ENCODE measurements at places on chromosomes 5 and 9.

DNA sequence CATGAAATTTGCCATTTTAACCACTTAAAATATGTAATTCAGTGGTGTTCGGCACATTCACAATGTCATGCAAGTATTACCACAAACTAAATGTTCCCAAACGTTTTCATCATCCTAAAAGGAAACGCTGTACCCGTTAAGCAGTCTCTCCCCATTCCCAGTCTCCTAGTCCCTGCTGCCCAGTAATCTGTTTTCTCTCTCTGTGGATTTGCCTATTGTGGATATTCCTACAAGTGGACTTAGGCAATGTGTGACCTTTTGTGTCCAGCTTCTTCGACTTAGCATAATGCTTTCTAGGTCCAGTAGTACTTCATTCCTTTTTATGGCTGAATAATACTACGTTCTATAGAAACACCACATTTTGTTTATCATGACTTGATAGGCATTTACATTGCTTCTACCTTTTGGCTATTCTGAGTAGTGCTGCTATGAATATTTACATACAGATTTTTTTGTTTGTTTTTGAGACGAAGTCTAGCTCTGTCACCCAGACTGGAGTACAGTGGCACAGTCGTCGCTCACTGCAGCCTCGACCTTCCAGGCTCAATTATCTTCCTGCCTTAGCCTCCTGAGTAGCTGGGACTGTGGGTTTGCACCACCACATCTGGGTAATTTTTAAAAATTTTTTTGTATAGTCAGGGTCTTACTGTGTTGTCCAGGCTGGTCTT lies 13.0 kb downstream of the DENND4C start:
- DNase-seq: no peak

DNA sequence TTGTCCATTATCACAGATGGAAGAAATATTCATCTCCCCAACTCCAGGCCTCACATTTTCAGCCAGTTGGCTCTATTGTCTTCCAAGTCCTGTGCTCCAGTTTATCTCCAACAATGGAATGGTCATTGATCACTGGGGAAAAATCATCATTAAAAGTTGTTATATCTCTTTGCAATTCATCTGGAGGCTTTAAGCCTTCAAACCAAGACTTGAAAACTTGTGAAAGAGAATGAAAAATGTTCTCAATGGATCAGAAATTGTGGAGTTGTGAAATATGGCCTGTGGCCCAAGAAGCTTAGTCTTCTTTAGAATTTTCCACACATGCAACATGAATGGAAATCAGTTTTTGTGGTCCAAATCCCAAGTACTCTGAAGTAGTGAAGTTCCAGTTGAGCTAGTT lies 569.6 kb downstream of the EBF1 start:
- DNase-seq: no peak

- DNase-seq: no peak
Observed at GRCh38 chr9:3478549-3478953, 47.2 kb downstream of the RFX3 start.

DNA sequence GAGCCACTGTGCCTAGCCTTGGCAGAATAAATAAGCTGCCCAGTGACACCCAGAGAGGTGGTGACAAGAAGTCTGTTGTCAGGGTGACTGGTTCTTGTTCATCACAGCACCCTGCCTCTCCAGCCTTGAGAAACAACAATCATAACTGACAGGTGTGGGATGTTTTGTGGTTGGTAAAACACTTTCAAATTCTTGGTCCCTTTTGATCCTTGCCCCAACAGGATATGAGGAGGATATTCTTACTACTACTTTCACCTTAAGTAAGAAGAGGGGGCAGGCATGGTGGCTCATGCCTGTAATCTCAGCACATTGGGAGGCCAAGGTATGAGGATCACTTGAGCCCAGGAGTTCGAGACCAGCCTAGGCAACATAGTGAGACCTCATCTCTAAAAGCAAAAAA lies 14.2 kb upstream of the FRRS1L start:
- DNase-seq: no peak

DNA sequence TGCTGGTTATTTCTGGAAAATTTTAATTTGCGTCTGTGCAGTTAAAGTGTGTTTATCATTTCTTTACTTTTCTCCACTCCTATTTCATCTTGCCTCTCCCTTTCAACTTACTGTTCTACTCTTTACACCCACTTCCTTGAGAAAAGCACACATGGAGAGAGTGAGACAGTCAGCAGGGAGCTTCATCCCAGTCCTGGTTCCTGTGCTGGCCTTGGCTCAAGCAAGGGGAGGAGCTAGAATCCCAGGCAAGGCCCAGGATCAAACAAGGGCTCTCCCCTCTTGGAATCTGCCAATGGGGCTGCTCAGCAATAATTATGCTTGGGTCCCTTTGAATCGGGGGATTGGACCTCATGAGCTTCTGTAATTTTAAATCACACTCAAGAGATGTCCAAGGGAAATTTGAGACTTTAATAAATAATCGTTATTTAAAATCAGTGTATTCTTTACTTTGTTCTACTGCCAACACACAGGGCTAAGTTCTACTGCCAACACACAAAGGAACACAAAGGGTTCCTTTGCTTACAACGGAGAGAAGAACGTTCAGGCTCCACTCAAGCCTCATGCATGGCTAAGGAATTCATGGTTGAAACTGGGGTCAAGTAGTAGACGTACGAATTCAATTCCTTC lies 439.3 kb upstream of the DAB2 start:
- no peak for DNase-seq

GRCh38 chr5:153816870-153817269 lies 221.8 kb downstream of the FAM114A2 start:
- no peak for DNase-seq

- DNase-seq: no peak
Observed at GRCh38 chr5:83102364-83102980, 25.1 kb downstream of the XRCC4 start.

DNA sequence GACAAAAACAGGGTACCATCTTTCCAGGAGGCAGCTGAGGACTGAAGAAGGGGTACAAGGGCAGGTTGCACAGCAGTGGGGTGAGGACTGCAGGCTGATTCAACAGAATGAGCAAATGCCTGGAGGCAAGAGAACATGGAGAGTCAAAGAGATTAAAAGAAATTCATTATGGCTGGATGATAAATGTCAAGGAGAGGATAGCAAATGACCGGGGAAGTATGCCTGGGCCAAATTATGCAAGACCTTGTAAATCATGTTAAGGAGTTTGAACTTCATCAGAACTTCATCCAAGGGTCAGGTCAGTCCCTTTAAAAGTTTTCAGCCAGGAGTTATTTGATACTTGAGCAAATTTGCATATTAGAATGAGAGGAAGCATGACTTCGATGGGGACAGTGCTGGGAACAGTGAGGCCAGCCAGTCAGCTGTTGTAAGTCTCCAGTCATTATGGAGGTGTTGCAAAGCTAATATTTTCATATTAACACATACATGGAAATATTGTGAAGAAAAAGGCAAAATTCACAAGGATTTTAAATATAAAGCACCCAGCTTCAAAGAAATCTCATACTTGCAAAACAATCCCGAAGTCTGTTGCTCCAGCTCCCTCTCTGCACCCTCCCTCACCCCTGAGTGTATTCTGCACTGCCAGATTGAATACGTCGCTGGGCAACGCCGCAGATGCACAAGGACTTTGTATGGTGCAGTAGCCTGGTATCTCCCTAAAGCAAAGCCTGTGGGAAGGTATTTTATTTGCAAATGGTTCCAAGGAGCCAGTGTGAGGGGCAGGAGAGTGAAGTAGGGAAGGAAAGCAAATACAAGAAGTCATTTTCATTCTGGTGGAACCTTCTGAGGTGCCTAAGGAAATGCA lies 509.8 kb upstream of the TLE4 start:
- no peak for DNase-seq

DNA sequence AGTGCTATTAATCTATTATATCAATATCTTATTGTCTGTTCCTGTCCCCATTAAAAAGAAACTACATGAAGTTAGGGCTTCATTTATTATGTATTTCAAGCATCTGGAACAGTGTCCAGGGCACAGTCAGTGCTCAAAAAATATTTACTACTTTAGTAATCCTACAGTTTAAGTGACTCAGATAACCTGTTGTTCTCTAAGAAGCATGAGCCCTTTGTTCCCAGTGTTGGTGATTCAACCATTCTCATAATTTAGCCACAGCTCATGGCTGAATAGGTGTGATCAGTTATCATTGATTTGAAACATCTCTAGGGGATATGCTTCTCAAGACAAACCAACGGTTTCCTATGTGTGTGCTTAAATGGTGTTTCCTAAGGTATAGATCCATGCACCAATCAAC lies 292.7 kb downstream of the TMEM167A start:
- no peak for DNase-seq

- no peak for DNase-seq
Observed at GRCh38 chr5:100690036-100690560, 154.9 kb downstream of the FAM174A start.

- no peak for DNase-seq
Observed at GRCh38 chr9:87195306-87195705, 248.0 kb upstream of the GAS1 start.

All from caudate nucleus (tissue), 63 donors.